Right lung (tissue), 10 donors: ENCODE measurements at places on chromosomes 5 and 9. TPM values are rescaled to one million over a fixed set of nuclear protein-coding genes. Genes with fewer than 3 reads are reported as not detected.

DNA sequence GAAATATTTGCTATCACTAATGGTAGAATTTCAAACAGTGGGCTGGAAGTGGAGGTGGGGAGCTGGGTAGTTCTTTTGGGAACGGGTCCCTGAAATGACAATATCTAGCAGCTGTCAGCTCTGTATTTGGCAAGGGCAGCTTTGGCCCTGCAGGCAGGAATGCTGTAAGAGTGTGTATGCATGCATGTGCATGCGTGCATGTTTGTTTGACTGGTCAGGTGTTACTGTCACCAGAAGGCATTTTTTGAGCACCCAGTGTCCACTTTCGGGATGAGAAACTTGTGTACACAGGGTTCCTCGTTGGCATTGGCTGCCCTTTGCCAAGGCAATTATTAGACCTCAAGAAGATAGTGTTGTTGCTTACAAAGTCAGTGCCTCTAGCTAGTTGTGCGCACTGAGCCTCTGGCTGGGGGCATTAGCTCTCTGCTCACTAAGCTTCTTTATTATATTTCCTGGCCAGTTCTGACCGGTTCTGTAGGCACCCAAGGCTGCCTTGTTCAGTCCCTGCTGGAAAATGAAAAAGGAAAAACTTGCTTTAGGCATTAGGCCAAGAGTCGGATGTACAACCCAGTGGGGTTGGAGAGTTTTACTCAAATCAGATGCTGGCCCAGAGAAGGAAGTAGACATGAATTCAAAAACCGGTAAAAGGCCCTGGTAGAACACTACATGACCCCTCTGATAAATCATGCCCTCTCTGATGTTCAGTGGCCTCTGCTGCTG lies 2.0 kb downstream of the CYFIP2 start:
- DNase-seq = no peak

GRCh38 chr5:119353213-119353612 lies 2.6 kb upstream of the TNFAIP8 start:
- DNase-seq = no peak

DNA sequence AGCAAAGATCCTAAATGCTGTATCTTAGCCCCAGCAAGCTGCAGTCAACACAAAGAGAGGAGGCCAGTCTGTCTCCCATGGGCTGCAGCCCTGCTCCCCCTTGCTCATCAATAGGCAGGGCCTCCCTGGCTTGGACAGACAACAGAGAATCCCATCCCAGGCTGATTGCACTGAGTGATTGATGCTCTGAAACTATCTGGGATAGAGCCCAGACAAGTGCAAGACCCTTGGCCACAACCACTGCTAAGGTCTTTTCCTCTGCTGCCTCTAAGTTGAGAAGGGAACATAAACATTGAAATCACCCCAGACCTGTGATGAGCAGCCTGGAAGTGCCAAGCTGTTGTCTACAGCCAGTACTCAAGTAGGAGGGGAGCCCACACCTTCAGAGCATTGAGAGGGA lies 661.0 kb upstream of the CDH18 start:
- DNase-seq = no peak

GRCh38 chr9:106726070-106726815 lies 136.7 kb upstream of the ZNF462 start:
- DNase-seq = peak; percentile 32

GRCh38 chr9:72274916-72275315 lies 90.1 kb downstream of the ZFAND5 start:
- DNase-seq = no peak

GRCh38 chr9:97367729-97368128 lies 44.2 kb upstream of the TDRD7 start:
- no peak for DNase-seq

DNA sequence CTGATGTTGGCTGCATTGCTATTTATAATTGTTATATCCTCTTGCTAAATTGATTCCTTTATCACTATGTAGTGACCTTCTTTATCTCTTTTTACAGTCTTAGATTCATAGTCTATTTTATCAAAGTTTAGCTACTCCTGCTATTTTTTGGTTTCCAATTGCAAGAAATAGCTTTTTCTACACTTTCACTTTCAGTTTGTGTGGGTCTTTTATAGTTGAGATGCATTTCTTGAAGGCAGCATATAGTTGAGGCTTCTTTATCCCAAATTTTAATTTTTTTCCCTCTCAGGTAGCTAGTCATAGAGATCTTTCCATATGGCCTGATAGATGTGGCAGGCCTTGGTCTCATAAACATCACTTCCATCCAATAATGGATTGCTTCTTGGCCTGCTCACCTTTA lies 228.5 kb downstream of the COMMD10 start:
- DNase-seq = no peak

DNA sequence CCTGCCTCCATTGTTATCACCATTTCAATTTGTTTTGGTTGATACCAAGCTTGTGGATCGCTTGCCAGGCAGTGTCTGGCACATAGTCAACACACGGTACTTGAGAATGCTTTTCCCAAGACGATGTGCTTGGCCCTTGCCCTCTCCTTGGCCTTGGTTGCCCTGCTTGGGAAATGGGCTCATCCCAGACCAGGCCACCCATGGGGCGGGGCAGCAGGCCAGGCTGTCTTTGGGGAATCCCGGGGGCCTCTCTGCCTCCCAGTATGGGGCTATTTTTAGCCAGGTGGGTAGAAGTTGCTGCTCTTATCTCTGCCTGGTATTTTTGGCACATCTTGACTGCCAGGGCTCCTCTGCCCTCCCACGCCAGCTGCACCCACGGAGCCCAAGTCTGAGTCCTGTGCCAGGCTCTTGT lies 49.9 kb downstream of the LMX1B start:
- no peak for DNase-seq

DNA sequence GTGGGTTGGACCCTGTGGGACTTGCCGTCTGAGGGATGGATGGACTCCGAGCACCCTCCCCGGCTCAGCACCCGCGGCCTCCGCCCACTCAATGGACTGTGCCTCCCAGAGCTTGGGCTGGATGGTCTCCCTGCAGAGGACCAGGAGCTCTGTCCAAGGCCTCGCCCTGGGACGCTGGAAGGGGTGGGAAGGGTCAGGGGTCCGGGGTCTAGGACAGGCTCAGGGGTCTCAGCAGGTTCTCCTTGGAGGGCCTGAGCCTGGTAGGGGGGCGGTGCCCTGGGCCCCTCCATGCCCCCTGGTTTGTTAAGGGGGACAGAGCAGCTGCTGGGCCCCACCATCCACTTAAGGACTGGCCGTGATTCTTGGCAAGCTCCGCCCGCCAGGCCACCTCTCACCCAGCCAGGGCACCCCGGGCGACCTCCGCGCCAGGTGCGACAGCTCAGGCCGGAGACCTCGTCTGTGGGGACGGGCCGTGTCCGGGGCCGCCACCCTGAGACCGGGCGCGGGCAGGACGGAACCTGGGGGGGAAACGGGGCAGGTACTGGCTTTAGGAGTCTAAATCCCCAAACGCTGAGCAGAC lies 29.2 kb downstream of the EXOC3 start:
- DNase-seq = no peak

DNA sequence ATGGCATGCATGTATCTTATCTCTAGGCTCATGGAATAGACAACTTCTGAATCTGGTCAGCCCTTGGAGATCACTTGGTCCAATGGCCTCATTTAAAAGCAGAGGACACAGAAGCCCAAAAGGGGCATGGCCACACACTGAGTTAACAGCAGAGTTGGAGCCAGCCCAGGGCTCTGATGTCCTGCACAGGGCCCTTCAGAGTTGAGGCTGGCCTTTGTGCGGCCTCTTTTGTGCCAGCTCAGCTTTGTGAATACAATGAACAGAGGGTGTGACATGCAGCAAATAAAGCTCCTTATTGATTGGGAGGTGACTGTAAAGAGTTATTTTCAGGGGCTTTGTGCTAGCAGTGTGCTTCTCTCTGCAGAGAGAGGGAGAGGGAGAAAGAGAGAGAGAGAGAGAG lies 150.1 kb upstream of the STK32A start:
- no peak for DNase-seq

GRCh38 chr9:86022687-86023266 lies 76.6 kb downstream of the GOLM1 start:
- DNase-seq = no peak

- DNase-seq = no peak
These were observed 111.5 kb downstream of the HTR4 start for GRCh38 chr5:148542812-148543211.

DNA sequence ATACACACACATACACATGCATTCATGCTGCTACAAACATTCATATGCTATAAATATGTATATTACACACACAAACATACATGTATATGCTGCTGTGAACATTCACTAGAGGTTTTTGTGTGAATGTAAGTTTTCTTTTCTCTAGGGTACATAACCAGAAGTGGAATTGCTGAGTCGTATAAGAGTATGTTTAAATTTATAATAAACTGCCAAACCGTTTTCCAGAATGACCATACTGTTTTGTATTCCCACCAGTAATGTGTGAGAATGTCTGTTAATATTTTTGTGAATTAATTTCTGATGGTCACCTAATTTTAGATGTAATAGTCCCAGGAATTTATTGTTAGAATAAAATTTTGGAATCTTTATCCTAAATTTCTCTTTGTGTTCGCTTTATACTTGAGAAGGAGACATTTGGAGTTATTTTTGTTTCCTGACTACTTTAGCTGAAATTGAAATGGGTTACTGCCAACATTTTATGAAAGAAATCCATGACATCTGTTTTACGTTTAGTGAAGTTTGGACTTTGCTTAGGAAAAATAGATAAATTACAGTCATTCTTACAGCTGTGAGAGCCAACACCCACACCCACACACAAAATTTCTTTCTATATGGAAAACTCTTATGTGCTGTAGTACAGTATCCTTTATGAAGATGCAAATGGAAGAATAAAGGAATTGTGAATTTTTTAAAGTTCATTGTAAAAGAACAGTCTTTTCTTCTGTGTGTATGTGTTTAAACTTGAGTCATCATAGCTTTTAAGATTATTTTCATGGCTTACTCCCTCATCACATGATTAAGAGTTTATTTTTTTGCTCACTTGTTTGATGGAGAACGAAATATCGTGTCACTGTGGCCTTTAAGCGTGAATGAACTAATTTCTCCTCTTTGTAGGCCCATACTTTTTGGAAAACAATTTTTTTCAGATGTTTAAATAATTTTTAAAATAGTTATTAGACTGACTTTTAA lies 24.3 kb downstream of the CENPP start:
- peak; percentile 61 for DNase-seq

- no peak for DNase-seq
These were observed 25.9 kb upstream of the MEGF9 start for GRCh38 chr9:120740132-120740531.

GRCh38 chr9:88786291-88787079 lies 204.8 kb upstream of the S1PR3 start:
- no peak for DNase-seq

- no peak for DNase-seq
These were observed 7.1 kb upstream of the PDCD6 start for GRCh38 chr5:264338-264737.

DNA sequence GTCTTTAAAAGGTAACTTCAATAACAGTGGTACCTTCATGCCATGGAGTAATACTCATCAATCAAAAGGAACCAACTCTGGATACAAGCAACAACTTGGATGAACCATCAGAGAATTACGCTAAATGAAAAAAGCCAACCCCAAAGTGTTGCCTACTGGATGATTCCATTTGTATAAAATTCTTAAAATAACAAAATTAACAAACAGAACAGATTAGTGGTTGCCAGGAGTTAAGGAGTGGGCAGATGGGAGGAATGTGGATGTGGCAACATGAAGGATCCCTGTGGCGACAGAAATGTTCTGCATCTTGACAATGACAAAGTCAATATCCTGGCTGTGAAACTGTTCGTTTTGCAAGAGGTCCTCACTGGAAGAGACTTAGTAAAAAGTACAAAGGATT lies 50.5 kb downstream of the SPTLC1 start:
- DNase-seq = no peak

DNA sequence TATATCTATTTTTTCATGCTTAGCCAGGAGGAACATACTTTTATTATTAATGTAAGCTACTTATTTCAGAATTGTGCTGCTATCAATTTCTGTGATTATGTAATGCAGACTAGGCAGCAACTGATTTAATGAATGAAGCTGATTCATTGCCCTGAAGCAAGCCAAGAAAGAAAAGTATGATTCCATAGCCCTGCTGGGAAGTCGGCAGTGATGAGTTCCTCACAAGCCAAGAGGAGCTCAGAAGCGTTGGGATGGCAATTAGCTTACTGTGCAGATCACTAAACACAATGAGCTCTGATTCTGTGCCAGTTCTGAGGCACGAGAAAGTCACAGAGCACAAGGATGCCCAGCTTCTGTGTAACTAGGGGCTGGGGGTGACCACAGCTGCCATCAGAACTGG lies 254.3 kb upstream of the KLF9 start:
- no peak for DNase-seq

DNA sequence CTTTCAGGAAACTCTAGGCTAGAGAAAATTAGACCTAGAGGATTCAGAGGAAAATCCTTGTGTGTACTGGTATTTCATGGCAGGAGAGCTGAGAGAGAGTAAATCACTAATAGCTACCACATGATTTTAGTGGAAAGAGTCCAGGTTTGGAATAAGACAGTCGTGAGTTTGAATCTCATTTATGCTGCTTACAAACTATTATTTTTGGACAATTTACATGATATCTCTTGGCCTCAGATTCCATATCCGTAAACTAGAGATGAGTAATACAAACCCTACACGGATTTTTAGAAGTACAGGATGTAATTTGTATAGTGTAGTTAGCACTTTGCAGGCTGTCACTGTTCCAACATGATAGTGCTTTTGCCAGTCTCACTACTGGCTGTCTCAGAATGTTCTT lies 2.7 kb downstream of the IL31RA start:
- DNase-seq = no peak

GRCh38 chr9:29796291-29796952 lies 2223.1 kb upstream of the C9orf72 start:
- no peak for DNase-seq

GRCh38 chr9:130107955-130108354 lies 54.2 kb downstream of the GPR107 start:
- no peak for DNase-seq

- DNase-seq = peak; percentile 46
These were observed 38.5 kb upstream of the FAM81B start for GRCh38 chr5:95352691-95353090.

Gene CORO2A
- polyA plus RNA-seq = 8.8 TPM

Gene LECT2
- polyA plus RNA-seq = 0.98 TPM

Gene SLC4A9
- polyA plus RNA-seq = 0.15 TPM

Gene FOXD4
- 0.33 TPM for polyA plus RNA-seq

Gene CBY3
- polyA plus RNA-seq = 0.49 TPM

Gene HMMR
- polyA plus RNA-seq = 9.6 TPM

Gene CARTPT
- not detected for polyA plus RNA-seq

Gene SLC45A2
- 0.10 TPM for polyA plus RNA-seq

Gene DMRT3
- polyA plus RNA-seq = not detected

Gene FPGS
- polyA plus RNA-seq = 44.3 TPM

Gene RFK
- 25.3 TPM for polyA plus RNA-seq

Gene HRCT1
- polyA plus RNA-seq = 0.78 TPM

Gene CNTNAP3
- 1.7 TPM for polyA plus RNA-seq

Gene PDCD1LG2
- 0.15 TPM for polyA plus RNA-seq
